ENCODE measurements at places on chromosomes 6 and 20.

- no peak for DNase-seq
These were observed 140.8 kb downstream of the BTBD9 start for GRCh38 chr6:38498805-38499445.

- DNase-seq: no peak
These were observed 183.9 kb downstream of the SYNDIG1 start for GRCh38 chr20:24653306-24653705.

DNA sequence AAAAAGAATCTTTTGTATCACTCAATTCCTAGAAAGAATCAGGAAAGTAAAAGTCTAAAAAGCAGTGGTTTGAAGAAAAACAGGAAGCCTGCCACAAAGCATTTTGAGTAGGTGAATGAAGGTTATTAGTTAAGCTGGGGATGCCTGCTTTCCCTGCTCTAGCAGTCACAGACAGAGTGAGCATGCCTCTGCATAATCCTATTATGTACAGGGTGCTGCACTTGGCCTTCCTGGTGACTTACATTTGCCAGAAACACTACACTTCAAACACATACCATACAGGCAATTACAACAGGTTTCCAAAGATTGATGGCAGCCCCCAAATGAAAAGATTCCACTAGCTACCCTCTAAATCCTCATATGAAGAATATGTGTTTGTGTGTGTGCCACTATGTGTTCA lies 130.8 kb downstream of the TPBG start:
- no peak for DNase-seq

- DNase-seq: no peak
These were observed 21.2 kb upstream of the HLA-DQA1 start for GRCh38 chr6:32615885-32616532.

GRCh38 chr6:163974322-163974721 lies 559.8 kb downstream of the QKI start:
- DNase-seq: no peak

DNA sequence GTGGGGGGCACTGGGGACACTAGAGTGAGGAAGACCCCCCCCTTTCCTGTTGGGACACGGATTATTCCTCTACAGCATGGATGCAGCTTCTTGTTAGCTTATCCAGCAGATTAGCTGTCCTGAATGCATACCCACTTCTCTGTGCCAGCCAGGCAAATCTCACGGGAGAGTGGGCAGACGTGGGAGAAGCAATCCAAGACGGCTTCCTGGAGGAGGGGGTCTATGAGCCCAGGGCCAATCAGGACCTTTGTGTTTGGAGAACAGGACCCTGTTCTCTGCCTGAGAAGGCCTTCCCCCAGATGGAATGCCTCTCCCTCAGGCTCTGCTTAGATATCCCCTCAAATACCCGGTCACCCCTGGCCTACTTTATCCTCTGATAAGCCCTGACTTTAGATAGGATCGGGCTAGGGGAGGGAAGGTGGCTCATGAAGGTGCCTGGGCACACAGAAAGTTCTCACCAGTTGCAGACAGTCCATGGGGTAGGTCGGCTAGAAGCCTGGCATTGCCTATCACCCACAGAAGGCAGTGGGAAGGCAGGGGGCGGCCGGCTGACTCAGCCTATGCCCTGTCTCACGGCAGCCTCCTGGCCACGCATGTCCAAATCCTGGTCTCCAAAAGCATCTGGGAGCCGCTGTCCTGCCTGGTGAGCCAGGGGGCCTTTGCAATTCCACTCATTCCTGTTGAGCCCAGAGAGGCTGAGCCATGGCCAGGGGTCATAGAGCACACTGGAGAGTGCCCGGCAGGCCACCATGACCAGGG lies 34.7 kb downstream of the SUN5 start:
- no peak for DNase-seq

DNA sequence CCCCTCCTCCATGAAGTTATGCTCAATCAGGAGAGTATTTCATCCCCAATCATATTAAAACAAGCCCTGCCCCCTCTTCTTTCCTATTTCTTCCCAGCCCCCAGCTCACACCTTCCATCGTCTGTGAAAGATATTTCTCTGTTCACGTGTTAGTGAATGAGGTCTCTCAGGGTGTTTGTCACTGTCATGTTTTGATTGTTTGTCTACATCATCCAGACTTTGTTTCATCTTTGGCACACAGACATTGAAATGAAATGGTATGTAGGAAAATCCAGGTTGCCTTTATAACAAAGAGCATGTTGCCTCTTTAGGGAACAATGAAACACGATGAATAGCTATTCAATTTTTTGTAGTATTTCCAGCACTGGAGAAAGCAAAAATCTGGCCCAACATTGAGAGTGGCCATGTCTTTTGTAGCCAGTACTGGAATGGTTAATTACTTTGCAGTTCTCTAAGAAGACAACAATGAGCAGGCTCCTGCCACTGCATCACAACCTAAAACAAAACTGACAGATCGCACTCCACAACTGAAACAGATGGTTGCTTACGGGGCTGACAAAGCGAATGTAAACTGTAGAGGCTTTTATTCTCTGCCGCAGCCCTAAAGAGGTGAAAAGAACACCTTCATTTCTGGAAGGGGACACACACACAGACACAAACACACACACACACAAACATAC lies 543.6 kb upstream of the CITED2 start:
- no peak for DNase-seq

DNA sequence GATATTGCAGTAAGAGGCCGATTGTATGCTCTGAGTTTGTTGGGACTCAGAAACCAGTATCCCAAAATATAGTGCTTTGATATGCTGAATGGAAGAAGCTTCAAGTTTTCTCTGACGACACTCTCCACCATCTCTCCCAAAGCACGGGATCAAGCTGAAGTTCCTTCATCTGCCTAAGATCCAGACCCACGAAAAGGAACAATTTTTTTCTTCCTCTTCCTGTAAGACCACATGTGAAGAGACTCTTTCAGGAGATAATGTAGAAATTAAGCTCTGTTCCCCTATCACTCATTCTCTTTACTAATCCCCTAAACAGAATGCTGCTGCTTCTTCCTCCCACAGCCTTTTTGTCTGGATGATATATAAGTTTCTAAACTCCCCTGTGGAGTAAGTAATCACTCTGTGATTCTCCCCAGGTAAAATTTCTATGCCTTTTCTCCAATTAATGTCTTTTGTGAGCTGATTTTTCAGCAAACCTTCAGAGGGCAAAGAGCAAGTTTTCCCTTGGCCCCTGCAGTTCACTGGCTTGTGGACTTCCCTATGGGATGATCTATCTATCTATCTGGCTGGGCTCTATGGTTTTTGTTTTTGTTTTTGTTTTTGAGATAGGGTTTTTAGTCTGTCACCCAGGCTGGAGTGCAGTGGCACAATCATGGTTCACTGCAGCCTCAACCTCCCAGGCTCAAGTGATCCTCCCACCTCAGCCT lies 13.5 kb upstream of the PNRC1 start:
- no peak for DNase-seq

GRCh38 chr20:20078041-20078440 lies 25.7 kb downstream of the CFAP61 start:
- DNase-seq: no peak

DNA sequence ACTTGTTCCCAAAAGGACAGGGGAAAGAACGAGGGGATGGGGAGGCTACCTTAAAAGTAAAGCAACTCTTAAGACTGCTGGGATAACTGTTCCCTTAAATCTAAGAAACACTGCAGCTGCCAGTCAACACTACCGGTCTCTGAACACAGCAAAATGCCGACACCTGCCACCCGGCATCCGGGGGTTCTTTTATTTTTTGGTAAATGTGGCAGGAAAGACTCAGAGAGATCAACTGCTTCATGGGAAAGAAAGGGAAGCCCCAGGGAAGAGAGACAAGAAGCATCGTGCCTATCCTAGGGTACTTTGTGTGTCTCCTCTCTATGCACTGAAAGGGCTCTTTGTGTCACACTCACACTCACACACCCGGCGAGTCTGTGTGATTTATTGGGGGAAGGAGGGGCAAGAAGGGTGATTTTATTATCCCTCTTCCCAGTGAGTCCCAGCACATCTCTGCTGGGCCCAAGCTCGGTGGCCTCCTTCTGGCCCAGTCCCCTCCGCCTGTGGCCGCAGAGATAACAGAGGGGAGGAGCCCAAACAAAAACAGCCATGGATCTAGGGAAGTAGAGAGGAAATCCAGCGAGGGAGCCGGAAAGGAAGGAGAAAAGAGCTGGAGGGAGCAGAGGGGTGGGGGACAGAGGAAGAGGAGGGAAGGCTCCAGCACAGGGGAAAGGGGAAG lies 1.4 kb downstream of the FYN start:
- DNase-seq: no peak

GRCh38 chr20:3727401-3728021 lies 5.0 kb upstream of the HSPA12B start:
- no peak for DNase-seq

- DNase-seq: no peak
These were observed 201.2 kb downstream of the FOXA2 start for GRCh38 chr20:22383156-22383555.

DNA sequence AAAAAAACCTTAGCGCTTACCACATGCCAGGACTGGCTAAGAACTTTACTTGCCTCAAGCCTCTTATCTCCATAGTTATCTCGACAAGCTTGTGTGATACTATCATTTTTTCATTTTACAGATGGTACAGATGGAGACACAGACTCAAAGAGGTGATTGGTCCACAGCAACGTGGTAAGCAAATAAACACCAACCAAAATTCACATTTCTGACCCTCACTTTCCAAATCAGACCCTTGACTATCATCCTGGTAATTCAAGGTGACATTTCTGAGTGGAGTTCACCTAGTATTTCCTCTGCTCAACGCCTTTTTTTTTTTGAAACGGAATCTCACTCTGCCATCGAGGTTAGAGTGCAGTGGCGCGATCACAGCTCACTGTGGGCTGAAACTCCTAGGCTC lies 25.9 kb upstream of the ILRUN start:
- no peak for DNase-seq

DNA sequence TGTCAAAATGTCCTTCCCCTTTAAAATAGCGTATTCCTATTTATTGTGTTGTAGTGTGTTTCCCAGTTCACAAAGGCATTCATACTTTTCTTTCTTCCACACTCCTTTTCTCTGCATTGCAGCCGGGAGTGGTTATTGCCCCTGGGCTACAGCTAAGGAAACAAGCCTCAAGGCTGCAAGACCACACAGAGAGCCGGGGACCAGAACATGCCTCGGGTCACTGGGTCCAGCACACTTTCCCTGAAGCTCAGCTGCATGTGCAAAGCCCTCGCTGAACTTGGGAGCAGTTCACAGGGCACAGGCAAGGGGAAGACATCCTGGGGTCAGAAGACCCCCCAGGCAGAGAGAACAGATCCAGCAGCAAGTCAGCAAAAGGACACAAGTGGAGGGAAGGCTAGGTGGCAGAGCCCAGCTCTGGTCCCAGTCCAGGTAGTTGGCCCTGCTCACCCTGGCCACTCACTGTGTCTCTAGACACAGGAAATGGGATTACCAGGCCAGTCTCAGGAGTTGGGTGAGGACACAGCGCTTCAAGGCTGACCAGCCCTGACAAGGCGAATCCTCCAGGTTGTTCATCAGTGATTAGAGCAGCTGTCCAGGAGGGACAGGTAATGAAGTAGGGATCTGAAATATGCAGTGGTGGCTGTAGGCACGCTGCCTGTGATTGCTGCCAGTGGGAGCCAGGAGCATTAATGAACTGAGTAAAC lies 118.2 kb downstream of the CD83 start:
- DNase-seq: no peak

GRCh38 chr6:127966616-127967015 lies 65.8 kb upstream of the THEMIS start:
- DNase-seq: no peak

DNA sequence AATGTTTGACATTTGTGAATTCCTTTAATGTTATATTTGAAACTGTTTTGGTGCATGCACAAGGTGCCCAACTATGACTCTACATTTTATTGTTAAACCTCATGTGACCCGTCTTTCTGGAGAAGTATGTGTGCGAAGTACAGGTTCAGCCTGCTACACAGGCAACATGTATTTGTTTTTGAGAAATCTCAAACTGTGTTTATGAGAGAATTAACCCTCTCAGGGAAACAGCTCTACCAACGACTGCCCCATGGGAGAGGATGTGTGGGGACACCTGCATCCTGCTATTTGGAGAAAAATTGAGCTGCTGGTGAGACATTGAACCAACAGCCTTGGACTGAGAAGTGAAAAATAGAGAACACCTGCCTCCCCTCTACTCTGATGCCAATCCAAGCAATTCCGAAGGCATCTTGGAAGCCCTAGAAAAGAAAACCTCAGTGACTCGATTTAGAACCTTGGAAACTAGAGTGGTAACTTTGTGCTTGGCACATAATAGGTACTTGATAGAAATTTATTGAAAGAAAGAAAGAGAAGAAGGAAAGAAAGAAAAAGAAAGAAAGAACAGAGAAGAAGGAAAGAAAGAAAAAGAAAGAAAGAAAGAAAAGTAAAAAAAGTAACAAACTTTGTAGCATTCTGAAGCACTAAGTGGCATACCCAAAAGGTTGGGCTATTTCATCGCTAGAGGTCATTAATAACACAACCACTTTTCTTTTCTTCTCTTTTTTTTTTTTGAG lies 2.9 kb upstream of the AKAP12 start:
- no peak for DNase-seq

- no peak for DNase-seq
These were observed 977 bp downstream of the TNXB start for GRCh38 chr6:32108094-32108627.

DNA sequence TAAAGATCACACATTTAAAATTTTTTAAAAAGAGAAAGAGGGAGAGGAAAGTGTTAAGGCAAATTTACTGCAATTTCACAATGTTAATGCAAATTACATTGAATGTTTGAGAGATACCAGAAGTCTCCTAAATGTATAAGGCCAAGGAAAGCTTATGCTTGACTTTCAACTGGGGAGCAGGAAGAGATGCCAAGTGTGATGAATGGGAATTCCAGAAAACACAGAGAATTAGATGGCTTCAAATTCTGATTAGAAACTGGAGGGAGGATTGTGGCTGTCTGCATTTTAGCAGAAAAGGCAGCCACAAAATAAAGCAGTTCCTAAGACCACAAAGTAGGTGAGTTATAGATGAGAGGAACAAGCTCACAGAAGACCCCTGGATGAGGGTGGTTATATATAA lies 328.3 kb upstream of the CITED2 start:
- no peak for DNase-seq

- DNase-seq: no peak
These were observed 14.6 kb downstream of the GATA5 start for GRCh38 chr20:62461157-62461556.

GRCh38 chr6:159756508-159756907 lies 5.3 kb upstream of the ACAT2 start:
- DNase-seq: no peak

GRCh38 chr6:38169977-38170526 lies 350.5 kb downstream of the ZFAND3 start:
- DNase-seq: no peak

All from esophagus squamous epithelium (tissue), 5 donors.